ENCODE measurements at places on chromosomes 13 and 19.

- no peak for DNase-seq
These were observed 394.7 kb upstream of the DACH1 start for GRCh38 chr13:72261732-72262131.

- no peak for DNase-seq
These were observed 33.6 kb downstream of the NALCN start for GRCh38 chr13:101382701-101383100.

GRCh38 chr19:11284515-11284914 lies 11.4 kb upstream of the TSPAN16 start:
- DNase-seq, result no peak

DNA sequence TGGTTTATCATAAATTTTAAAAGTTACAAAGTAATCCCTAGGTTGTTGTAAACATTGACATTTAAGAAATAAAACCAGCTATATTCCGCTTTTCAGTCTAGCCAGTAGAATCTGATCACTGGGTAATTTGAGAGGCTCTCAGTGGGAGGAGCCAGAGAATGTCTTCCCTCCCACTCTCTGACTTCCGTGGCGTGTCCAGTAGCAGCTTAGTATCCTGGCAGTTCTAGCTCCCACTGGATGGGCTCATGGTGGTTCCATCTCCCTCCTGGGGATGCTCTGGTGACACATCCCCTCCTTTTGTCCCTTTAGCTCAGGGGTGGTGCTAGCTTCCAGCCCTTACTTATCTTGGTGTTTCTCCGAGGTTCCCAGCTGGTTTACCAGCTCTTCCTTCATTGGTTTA lies 34.5 kb downstream of the MTUS2 start:
- no peak for DNase-seq

DNA sequence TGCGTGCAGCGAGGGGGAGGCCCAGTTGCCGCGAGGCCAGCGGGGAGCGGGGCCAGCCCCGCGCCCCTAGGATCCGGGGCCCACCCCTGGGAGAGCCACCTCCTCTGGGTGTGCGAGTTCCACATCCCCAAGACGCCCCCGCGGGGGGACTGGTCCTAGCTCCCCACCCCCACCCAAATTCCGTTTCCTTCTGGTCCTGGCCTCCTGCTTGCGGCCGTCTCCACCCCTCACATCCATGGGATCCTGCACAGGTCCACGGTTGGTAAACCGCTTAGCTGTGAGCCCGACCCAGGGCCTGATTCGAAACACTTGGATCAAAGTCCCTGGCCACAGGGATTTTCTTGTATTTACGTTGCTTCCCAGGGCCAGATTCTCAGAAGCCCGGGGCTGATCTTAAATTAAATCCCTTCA lies 324 bp upstream of the FBXO17 start:
- DNase-seq, result no peak

- no peak for DNase-seq
These were observed 330.8 kb downstream of the LIG4 start for GRCh38 chr13:107884564-107884963.

GRCh38 chr19:3649888-3650287 lies 23.3 kb upstream of the CACTIN start:
- no peak for DNase-seq

- DNase-seq, result no peak
These were observed 68.3 kb upstream of the DACH1 start for GRCh38 chr13:71935166-71935840.

GRCh38 chr19:3986260-3987041 lies 1.2 kb upstream of the EEF2 start:
- DNase-seq, result peak; percentile 51

DNA sequence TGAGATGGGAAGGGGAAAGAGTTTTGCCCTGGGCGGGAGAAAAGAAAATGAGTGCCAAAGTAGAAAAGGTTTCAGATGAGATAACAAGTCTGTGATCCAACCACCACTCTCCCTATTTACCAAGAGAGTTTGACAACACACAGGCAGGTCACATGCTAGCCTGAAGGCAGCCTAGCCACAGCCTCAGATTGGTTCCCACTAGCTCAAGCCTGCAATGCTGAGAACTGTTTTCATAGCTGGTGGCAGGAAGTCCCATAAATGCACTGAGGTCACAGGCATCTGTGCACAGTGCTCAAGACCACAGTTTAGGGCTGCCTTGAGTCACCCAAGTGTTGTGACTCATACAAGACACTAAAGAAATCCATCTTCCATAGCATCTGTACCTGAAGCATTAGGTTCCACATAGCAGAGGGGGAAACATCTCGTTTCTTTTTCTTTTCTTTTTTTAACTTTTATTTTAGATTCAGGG lies 18.5 kb upstream of the POP4 start:
- no peak for DNase-seq

GRCh38 chr19:41305927-41306793 lies 3.8 kb upstream of the CCDC97 start:
- DNase-seq, result no peak

DNA sequence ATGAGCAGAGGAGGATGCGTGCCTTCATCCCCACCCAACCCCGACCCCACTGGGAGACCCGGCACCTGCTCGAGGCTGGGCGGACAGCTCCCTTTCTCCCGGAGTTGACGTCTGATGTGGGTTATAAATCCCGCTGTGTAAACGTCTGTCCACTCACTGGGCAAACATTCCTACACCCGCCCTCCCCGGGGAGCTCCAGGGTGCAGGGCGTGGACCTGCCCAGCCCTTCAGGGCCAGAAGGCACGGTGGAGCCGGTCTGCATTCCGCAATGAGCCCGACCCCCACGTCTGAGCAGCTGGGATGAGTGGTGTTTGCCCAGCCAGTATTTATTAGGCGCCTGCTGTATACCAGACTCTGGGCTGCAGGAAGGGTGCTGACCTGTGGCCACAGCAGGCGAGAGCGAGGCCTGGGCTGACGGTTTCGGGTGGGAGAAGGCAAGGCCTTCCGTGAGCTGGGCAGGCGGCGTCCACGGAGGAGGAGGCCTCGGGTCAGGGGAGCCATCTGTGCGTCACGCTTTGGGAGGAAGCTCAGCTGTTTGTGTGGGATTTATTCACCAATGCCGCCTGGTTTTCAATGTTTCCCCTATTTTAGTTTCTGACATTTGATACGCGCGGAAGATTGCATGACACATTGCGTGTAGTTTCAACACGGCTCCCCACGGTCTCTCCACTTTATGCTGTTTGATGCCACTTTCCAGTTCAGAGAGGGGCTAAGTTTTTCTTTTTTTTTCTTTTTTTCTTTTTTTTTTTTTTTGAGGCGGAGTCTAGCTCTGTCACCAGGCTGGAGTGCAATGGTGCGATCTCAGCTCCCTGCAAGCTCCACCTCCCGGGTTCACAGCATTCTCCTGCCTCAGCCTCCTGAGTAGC lies 2.0 kb downstream of the MISP start:
- DNase-seq, result no peak

DNA sequence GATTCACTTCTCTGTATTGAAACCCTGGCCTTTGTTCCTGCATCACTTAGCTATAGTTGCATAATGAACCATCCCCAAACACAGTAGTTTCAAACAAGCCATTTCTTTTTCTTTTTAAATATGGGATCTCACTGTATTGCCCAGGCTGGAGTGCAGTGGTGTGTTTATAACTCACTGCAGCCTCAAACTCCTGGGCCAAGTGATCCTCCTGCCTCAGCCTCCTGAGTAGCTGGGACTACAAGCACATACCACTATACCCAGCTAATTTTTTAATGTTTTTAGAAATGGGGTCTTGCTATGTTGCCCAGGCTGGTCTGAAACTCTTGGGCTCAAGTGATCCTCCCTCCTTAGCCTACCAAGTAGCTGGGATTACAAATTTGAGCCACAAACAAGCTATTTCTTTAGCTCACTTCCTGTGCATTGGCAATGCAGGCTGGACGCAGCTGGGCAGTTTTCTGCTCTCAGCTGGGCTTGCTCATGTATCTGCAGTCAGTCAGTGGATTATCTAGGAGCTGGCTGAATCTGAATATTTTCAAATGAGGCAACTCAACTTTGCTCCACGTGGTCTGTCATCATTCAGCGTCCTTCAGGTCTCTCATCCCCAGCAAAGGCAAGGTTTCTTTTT lies 49.5 kb upstream of the SIN3B start:
- no peak for DNase-seq

GRCh38 chr13:62110079-62110478 lies 694.4 kb upstream of the PCDH20 start:
- DNase-seq, result no peak

DNA sequence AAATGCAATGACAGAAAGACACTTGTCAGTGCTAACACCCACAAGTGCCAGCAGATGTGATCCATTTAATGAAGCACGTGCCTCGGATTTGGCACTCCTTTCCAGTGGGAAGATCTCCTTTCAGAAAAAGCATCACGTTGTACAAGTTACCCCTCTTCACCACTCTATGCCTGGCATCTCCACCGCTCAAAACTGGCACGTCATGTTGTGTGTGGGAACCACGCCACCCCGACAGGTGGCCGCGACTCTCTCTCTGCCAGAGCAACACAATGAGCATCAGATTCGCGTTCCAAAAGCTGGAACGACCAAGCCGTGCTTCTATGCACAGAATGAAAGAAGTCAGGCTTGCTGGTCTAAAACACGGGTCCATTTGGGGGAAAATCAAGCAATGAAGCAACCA lies 24.3 kb downstream of the TMTC4 start:
- DNase-seq, result no peak

- DNase-seq, result no peak
These were observed 1.6 kb downstream of the RNASEH2B start for GRCh38 chr13:50911081-50911631.

All from stimulated activated CD4-positive, alpha-beta T cell treated with anti-CD3 and anti-CD28 coated beads, Interleukin-1b, Interleukin-23, amount 100 ng/mL, for 4 hours (primary cell).